ENCODE measurements at places on chromosomes 13 and 19.

- no peak for DNase-seq
Observed at GRCh38 chr13:23377579-23377978, 55.9 kb downstream of the SACS start.

GRCh38 chr19:42313096-42313839 lies at the start of gene TMEM145:
TSS of gene TMEM145 (plus strand) at chr19:42313309. CDS start at chr19:42313377, 68 bp downstream.
- DNase-seq, result no peak

- DNase-seq, result no peak
Observed at GRCh38 chr13:37348916-37349643, 243.6 kb upstream of the CSNK1A1L start.

- no peak for DNase-seq
Observed at GRCh38 chr13:46667687-46668281, 114.8 kb downstream of the LRCH1 start.

DNA sequence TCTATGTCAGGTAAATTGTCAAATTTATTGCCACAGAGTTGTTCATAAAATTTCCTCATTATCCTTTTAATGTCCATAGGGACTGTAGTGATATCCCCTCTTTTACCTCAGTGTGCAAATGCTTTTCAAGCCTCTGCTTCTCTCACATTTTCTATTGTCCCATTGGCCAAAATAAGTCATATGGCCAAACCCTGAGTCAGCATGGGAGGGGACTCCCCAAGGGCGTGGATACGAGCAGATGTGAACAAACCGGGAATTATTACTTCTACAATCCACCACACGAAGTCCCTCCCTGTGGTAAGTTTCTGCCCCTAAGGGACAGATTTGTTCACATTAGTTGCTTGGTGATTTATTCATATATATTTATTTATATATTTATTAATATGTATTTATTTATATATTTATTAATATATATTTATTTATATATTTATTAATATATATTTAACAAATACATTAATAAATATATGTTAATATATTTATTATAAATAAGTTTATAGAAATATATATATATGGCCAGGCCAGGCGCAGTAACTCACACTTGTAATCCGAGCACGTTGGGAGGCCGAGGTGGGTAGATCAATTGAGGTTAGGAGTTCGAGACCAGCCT lies 20.1 kb upstream of the CAMSAP3 start:
- no peak for DNase-seq

GRCh38 chr13:59931621-59932020 lies 232.1 kb downstream of the DIAPH3 start:
- no peak for DNase-seq

DNA sequence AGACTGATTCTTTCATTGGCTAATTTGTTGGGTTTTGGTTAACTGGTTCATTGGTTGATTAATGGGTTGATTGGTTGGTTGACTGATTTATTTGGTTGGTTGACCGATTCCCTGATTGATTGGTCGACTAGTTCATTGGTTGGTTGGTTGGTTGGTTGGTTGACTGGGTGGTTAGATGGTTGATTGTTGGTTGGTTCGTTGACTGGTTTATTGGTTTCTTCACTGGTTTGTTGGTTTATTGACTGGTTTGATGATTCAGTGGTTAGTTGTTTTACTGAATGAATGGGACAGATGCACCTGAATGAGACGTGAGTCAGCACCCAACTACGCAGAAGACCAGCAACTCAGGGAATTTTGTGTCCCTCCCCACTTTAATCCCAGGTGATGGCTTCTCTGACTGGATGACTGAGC lies 2.7 kb upstream of the NUP62 start:
- no peak for DNase-seq

DNA sequence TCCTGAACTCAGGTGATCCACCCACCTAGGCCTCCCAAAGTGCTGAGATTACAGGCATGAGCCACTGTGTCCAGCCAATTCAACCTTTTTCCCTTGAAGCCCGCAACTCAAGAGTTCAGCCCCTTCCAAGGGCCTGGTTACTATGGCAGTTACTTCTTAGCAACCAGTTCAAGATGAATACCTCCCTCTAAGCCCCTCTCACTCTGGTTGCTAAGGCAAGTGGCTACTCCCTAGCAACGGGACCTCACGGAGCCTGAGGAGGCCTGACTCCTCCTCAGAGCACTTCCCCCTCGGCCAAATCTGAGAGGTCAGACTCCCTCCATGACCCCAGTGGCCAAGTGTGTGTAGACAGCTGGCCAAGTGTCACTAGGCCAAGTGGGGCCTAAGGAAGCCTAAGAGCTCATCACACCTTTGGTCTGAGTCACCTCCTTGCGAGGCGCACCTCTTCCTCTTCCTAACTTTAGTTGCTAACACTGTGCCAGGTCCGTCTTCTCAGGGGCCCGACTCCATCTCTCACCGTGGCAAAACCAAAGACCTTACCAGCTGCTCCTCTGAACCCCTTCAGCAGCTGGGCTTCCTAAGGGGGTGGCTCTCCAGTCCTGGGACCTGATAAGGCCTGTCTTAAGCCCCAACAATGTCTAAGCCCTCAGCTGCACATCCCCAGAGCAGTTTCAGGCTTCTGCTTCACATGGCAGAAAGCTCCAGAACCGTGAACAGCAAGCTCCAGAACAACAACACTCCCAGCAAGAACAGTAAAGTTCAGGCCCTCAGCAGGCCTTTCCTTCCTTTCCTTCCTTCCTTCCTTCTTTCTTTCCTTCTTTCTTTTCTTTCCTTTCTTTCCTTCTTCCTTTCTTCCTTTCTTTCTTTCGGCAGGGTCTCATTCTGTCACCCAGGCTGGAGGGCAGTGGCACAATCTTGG lies 9.6 kb downstream of the CD37 start:
- no peak for DNase-seq

GRCh38 chr13:94369972-94370436 lies 109.5 kb downstream of the DCT start:
- DNase-seq, result no peak

DNA sequence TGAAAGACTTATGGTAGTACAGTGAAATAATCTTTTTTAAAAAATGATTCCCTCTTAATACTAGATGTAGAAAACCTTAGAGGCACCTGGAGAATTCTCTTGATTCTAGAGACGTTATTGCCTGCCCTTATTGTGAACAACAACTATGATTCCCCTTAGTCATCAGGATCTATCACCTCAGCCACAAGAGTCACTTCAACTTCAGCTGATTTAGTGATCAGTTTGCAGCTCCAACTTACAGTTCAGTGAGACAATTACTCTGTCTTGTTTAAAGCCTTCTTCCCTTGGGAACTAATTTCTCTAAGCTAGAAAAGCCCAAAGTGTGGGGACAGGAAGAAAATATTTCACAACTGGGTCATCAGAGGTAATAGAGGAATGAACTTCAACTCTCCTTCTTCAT lies 254.3 kb upstream of the SLITRK1 start:
- DNase-seq, result no peak

- no peak for DNase-seq
Observed at GRCh38 chr13:73520566-73521289, 461.9 kb downstream of the KLF5 start.

GRCh38 chr19:51091895-51092873 lies 9.5 kb upstream of the KLK14 start:
- DNase-seq, result no peak

DNA sequence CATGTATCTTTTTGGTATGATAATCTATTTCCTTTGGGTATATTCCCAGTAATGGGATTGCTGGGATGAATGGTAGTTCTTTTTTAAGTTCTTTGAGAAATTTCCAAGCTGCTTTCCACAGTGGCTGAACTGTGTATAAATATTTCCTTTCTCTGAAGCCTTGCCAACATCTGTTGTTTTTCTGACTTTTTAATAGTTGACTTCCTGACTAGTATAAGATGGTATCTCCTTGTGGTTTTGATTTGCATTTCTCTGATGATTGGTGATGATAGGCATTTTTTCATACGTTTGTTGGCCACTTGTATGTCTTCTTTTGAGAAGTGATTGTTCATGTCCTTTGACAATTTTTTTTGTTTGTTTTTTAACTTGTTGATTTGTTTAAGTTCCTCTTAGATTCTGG lies 61.6 kb upstream of the PCDH17 start:
- DNase-seq, result no peak

GRCh38 chr19:15037586-15037985 lies 11.7 kb upstream of the CASP14 start:
- DNase-seq, result no peak

DNA sequence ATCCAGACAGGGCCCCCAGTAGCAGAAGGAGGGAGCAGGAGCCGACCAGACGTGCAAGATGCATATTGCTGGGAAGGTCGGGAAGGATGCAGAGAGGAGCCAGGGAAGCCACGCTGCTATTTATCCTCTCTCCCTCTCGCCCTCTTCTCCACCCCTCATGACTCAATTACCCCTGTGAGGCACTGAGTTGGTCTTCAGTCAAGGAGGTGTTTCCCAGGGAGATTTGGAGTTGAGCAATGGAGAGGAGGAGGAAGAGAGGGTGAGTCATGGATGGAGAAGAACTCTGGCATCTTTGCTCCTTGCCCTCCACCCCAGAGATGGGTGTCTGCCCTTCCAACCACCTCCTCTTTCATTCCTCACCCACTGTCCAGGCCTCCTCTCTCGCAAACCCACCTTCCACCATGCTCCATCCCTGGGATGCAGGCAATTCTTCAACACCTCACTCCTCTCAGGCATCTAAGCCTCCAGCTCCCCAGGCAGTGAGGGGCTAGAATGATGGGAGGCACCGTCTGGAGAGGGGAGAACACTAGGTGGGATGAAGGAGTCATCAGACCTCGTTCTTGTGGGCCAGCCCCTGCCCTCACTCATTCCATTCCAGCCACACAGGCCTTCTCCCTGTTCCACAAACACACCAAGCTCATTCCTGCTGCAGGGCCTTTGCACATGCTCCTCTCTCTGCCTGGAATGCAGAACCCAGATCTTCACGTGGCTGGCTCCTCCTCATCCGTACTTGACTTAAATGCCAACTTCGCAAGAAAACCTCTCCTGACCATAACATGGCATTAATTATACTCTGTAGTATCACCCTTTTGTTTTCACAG lies at the start of gene SBSN:
TSS of gene SBSN (minus strand) at position 94 of the 821 bp plus-strand sequence. CDS start at position 64, 30 bp downstream.
- DNase-seq, result peak; percentile 64

- DNase-seq, result no peak
Observed at GRCh38 chr19:11373166-11373884, 1.1 kb upstream of the SWSAP1 start.

DNA sequence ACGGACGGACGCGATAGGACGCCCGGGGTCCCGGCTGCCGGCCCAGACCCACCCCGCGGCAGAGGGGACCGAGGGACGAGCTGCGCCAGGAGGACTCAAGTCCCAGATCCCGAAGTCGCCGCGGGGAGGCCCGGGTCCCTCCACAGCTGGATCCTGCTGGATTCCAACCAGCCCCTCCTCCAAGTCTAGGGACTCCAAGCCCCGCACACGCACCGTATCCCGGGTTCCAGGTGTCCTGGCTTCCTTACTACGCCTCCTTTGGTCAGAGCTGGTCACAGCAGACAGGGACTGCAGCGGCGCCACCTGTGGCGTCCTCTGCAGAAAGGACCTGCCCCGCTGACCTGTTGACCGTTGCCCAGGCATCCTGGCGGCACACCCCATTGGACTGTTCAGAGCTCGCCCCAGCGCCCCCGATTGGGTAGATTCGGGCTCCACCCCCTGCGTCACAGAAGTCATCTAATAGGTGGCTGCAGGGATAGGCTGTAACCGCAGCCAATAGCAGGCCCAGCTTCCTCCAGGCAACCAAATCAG lies 29.0 kb upstream of the ZNF709 start:
- DNase-seq, result no peak

GRCh38 chr13:28558567-28558966 lies 63.6 kb upstream of the FLT1 start:
- DNase-seq, result no peak

All from GM04504 (cell line).